Frontal cortex (tissue), 4 donors: ENCODE measurements at places on chromosomes 7 and 10.

DNA sequence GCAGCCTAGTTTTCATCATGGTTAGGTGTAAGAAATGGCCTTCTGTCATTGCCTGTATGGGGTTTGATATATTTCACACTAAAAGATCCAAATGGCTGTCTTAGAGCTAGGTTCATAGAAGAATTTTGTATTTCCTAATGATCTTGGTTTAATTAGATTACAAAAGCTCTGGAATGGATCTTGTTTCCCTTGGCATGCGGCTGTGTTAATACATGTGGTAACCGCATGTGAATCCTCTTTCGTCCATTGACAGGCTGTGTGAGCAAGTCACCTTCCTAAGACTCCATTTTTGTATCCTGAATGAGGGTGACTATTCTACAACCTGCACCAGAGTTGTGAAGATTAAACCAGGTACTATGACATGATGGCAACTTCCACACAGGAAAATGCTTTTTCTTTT lies 12.4 kb upstream of the FZD1 start:
- no peak for DNase-seq

GRCh38 chr7:47573758-47574481 lies 8.0 kb downstream of the TNS3 start:
- no peak for DNase-seq

- DNase-seq, result no peak
Observed at GRCh38 chr10:118581340-118581739, 14.1 kb downstream of the PRLHR start.

- DNase-seq, result no peak
Observed at GRCh38 chr7:52355053-52355452, 680.4 kb upstream of the POM121L12 start.

- DNase-seq, result no peak
Observed at GRCh38 chr7:45591101-45591906, 17.1 kb downstream of the ADCY1 start.

GRCh38 chr7:103951311-103951710 lies 38.1 kb downstream of the RELN start:
- DNase-seq, result no peak

DNA sequence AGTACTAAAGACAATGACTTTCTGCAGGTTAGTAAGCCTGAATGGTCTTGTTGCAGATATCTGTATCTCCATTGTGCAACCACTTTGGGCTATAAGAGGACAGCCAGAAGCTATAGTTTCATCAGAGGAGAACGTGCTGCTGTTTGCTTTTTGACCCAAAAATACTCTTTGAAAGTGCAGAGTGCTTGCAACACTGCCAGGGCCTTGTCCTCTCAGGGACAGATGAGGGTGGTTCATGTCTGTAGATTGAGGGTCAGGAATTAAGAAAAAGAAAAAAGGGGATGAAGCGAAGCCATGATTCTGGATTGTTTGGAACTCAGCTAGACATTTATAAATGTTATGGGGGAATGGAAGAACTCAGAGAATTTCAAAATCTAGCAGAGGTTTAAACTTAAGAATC lies 212.5 kb downstream of the SEC23IP start:
- no peak for DNase-seq

- no peak for DNase-seq
Observed at GRCh38 chr7:29749701-29750321, 56.5 kb upstream of the WIPF3 start.

DNA sequence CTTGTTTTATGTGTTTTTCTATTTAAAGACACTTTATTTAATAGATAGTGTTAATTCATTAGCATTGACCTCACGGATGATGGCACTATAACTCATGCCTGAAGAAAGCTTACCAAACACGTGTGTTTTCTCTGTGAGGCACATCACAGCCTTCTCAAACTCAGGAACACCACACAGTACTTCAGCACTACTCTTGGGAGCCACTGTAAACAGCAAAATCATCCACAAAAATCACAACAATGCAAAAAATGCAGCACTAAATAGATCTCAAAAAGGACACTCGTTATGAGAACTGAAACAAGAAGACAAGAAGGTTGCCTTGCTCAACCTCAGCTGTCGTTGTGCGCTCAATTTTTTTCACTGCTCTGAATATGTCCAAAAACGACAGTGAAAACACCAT lies 12.0 kb upstream of the PARP12 start:
- DNase-seq, result no peak

- DNase-seq, result no peak
Observed at GRCh38 chr10:49367600-49367999, 28.3 kb downstream of the DRGX start.

GRCh38 chr10:129949891-129950291 lies 14.2 kb downstream of the EBF3 start:
- DNase-seq, result no peak

DNA sequence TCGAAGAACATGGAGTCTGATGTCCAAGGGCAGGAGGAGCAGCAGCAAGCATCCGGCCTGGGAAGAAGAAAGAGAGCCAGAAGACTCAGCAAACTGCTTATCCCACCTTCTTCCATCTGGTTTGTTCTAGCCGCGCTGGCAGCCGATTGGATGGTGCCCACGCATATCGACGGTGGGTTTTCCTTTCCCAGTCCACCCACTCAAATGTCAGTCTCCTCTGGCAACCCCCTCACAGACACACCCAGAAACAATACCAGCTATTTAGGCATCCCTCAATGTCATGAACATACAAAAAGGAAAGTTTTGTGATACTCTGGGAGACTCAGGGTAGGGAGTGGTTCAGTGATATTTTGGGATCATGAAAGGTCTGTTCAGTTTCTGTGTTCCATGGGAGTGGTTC lies 139.6 kb downstream of the LYZL1 start:
- no peak for DNase-seq

DNA sequence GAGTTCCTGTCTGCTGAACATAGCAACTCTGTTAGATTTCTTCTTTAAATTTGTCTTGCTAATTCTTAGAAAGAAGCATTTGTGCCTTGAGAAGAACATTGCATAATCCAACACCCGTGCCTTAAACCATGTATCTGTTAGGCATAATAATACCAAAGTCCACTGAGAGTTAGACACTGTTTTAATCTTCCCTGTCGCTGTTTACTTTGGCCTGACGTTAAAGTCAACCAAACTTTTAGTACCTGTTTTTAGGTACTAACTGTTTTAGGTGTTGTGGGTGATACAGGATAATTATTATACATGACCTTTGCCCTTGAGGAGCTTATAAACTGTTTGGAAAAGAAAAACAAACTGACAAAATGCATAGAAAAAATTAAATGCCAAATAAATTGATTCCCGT lies 43.6 kb downstream of the KLHDC10 start:
- DNase-seq, result no peak

DNA sequence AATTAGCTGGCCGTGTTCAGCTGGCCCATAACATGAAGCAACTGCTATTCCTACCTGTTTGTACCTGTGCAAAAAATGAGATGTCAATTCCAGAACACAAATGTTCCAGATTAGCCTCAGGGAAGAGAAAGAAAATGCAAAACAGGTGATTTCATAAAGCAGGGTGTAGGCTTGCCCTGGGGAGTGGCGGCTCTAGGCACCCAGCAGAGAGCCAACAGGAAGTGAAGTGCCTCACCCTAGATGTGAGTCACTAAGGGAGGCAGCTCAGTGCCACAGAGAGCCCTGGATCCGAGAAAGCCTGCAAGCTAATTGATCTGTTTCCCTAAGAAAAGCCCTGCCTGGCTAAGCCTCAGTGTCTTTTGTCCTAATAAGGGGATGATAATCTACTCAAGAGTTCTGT lies 240.0 kb downstream of the ARHGAP21 start:
- peak; percentile 12 for DNase-seq

DNA sequence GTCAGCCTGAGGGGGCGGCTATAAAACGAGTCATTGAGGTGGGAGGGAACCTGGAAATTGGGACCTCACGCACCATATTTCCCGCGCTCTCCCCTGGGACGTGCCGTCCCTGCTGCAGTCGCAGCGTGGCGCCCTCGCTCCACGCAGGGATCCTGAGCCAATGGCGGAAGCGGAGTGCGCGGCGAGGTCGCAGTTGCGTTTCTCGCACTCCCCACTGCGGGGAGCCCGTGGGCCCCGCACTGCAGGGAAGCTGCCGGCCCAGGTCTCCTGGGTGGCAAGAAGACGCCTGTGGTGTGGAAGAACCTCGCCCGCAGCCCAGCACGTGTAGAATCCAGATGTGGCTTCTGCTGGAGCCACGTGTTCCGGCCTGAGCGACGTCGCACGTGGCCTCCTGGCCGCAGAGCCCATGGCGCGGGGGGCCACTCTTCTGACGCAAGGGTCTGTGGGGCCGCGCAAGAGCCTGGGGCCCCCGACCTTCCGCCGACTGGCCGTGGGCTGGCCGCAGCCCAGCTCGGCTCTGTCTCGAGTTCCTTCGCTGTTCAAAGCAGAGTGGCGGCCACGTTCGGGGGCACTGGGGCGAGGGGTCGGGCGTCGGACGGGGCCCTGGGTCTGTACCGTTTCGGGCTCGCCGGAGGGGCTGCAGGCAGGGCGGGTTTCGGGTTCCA lies 26.4 kb downstream of the HIF1AN start:
- peak; percentile 85 for DNase-seq

DNA sequence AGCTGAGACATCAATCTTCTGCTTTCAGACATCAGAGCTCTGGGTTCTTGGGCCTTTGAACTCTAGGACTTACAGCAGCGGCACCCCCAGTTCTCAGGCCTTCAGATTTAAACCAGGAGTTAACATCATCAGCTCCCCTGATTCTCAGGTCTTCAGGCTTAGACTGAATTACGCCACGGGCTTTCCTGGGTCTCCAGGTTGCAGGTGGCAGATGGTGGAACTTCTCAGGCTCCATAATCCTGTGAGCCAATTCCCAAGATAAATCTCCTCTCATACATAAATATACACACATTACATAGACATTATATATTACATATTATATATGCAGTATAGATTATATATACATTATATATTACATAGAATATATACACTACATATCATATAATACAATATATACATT lies 408.9 kb upstream of the AUTS2 start:
- no peak for DNase-seq

DNA sequence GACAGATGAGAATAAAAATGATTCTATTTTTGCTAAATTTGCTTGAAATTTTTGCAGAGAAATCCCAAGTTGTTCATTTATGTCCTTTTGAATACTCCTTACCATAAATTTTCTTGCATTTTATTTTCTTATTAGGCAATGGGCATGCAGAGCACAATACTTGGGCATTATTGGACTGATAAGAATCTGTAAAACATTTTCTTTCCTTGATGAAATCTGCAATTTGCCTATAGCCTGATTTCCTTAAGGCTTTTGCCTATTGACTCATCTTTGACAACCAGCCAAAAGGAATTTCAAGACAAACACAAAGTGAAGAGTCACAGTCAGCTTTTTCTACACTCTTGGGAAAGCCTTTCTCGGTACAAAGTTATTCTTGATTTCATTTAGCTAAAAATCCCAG lies 30.5 kb upstream of the GNAT3 start:
- no peak for DNase-seq

DNA sequence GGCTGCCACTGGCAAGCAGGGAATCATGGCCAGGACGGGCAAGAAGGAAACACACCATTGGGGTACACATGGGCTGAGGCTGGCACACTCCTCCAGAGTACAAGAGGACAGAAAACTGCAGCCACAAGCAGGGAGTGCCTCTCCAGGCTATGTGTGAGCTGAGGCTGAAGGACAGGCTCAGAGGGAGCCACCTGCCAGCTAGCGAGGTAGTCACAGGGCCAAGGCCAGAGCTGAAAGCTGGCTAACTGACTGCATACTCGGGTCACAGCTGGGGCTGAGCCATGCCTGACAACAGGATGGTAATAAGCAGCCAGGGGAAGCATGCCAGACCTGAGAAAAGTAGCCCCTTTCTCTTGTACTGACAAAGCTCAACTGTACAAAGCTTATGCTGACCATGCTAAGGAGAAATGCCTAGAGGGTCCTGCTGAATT lies 52.0 kb downstream of the KIF5B start:
- no peak for DNase-seq

GRCh38 chr7:21914671-21915070 lies 31.0 kb downstream of the CDCA7L start:
- no peak for DNase-seq

DNA sequence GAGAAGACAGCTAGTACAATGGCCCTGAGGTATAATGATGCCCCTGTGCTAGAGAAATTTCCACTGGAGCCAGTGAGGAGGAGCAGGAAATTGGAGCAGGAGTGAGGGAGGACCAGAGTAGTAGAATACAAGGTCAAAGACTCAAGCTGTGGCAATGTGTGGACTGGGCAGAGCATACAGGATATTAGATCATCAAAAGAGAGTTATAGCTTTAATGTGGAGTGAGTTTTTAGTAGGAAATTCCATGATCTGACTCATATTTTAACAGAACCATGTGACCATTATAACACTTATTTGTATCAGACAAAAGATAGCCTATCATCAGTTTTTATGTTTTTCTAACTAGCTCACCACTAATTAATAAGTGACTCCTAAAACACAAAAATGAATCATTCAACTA lies 154.1 kb downstream of the DGKB start:
- DNase-seq, result no peak

DNA sequence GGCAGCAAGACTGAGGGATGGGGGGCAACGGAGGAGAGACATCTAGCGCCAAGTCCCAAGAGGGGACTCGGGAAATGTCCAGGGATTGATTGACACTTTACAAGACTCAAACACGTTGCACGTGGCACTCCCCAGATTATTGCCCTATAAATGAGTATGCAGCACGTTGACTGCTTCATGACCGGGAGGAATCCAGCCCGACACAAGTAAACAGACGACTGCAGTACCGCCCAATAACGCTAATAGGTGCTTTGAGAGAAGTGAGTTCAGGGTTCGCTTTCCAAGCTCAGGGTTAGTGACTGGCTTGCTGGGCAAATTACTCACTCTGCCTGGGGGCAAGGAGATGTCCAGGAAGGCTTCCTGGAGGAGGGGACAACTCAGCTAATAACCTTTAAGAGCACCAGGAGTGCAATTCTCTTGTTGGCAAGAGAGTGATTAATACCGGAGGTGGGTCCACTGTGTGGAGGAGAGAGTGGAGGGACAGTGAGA lies 73.3 kb upstream of the MYL10 start:
- no peak for DNase-seq

- DNase-seq, result no peak
Observed at GRCh38 chr10:126500866-126501265, 112.6 kb upstream of the ADAM12 start.

- DNase-seq, result no peak
Observed at GRCh38 chr7:73701357-73701995, 18.0 kb downstream of the STX1A start.

DNA sequence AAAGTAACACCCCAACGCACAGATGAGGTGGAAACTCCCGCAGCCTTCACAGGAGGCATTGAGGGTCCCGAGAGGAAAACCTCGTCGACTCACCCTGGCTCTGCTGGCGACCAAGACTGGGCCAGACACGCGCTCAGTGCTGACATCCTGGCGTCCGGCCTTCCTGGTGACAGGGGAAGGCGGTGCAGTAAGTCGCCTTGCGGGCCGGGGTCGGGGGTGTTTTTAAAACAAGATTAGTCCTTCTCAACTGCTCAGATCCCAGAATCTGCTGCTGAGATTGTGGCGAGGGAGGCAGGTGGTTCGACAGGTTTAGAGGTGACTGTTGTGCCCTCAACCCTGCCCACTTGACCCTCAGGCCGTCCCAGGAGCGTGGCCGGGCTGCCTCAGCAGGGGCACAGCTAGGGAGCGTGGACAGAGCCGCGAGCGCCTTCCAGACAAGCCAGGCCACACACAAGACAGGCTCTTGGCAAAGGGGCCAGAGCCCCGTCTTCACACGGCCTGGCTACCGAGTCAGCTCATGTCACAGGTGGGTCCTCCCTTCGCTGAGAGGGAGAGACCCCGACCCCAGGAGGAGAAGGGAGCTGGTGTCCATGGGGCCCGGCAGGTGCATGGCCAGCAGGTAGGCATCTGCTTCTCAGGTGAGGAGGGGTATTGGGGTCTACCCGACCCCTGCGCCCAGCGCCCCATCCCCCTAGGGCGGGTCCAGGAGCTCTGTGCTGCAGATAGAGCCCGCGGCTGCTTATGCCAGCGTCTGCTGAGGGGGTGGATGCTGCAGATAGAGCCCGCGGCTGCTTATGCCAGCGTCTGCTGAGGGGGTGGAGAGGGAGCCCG lies 81.6 kb downstream of the DNAJB6 start:
- no peak for DNase-seq
